ENCODE measurements at places on chromosomes 11 and 22. TPM values are rescaled to one million over a fixed set of nuclear protein-coding genes. Genes with fewer than 3 reads are reported as not detected.

The DMC1 gene
- not detected for total RNA-seq

The P2RX3 gene
- total RNA-seq, result not detected

The OR52H1 gene
- not detected for total RNA-seq

The RIMBP3B gene
- not detected for total RNA-seq

The APLNR gene
- total RNA-seq, result not detected

GRCh38 chr11:16605894-16606783 lies 132.3 kb upstream of the C11orf58 start:
- DNase-seq, result peak; percentile 98

DNA sequence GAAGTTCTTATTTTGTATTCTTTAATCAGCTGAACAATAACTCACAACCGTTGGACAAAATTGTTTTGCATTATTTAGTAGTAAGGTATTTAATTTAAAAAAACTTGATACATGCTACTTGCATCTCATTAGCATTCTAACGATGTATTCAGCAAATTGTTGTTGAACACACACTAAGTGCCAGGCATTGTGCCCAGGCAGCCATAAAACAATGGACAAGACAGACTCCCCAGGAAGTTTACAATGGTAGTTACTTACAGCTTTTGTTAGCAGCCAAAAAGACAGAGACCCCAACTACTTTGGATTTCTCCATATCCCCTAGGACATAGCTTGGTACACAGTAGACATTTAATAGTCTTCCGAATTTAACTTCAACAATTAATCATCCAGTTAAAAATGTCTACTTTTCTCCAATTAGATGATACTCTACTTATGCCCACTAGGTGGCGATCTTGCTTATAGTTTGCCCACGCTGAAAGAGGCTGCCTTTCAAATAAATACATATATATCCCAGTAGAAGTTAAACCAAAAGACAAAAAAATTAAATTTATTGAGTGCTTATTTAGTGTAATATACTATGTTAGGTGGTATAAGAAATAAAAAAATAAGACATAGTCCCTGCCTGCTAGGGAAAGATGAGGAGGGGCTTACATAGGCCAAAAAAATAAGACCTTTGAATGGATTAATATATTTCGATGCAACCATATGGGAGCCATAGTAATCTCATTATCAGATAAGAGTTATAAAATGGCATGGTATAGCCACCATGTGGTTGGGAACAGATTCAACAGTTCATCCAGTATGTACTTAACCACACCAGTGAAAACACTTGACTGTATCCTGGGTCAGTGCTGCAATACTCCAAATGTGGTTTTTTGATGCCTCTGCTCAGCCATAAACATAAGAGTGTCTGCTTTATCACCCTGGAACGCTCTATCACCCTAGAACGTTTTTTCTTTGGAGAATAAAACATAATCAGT lies 2.0 kb upstream of the FJX1 start:
- peak; percentile 72 for DNase-seq

DNA sequence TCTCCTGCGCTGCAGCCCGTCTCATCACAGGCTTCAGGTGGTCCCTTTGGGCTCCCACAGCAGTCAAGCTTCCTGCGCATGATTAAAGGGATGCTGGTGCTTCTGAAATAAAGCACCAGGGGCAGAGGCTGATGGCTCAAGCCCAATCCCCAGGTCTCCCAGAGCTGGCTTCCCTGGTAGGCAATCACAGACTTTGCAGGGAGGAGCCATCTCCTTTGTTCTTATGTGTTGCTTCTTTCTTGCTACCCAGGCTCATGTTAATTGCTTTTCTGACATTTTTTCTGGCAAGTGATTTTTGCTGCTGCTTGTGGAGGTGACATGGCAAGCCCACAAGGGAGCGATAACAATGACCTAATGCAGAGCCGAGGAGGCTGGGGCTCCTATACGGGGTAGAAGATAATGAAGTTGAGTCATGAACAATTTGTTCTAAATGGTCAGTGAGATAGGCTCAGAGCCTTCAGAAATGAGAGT lies 25.2 kb upstream of the PLET1 start:
- no peak for DNase-seq

DNA sequence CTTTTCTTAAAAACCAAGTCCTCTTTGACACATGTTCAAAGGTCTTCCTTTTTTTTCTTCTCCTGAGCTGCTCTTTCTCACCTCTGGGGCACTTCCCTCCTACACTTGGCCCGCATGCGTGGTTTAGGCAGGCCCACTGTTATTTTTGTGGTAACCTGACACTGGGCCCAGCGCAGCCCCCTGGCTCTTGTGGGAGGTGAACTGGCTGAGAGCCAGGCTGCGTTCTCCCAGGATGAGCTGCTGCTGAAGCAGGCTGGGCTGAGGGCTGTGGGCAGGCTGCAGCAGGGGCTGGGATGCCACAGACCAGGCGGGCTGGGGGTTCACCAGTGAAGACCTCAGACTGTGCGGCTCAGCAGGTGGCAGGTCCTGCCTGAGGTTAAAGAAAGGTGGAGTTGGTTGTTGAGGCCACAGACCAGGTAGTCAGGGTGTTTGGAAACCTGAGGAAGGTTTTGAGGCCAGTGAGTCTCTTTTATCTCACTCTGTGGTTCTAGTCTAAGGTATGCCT lies 72.4 kb downstream of the TEAD1 start:
- peak; percentile 74 for DNase-seq

- DNase-seq, result no peak
Measured at GRCh38 chr22:29570456-29570855, 10.5 kb downstream of the NIPSNAP1 start.

GRCh38 chr11:63761931-63762653 lies 6.5 kb downstream of the ZFTA start:
- peak; percentile 46 for DNase-seq

GRCh38 chr11:1560649-1561251 lies 11.3 kb downstream of the DUSP8 start:
- no peak for DNase-seq

Measured in HT-29 (cell line).